ENCODE measurements at places on chromosomes 12 and 14.
A peak's percentile ranks its signal among the peaks of the same experiment; 100 is the strongest.

DNA sequence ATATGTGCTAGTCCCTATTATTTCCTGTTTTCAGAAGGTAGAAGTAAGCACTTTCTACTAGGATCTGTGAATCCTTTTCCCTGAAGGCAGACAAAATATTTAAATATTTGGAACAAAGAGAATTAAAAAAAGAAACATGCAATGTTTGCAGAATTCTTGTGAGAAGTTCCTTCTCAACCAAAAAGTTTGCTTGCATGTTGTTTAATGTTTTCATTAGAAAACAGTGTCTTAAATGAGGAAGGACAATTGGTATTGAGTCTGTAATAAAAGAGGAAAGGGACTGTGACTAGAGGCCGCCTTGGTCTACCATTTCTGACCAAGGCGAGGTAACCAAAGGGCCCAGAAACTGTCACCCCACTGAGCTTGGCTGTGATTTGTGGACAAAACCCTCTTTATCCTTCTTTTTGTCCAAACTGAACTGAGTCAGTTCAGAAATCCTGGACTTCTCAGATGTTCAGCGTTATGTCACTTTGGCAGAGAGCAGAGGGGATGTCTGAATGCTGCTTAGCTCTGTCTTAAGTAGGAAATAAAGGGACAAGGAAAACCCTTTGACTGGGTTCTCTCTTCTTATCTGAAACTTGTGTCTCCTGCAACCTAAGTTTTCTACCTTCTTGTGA lies 129.8 kb upstream of the CPM start:
- DNase-seq = no peak

DNA sequence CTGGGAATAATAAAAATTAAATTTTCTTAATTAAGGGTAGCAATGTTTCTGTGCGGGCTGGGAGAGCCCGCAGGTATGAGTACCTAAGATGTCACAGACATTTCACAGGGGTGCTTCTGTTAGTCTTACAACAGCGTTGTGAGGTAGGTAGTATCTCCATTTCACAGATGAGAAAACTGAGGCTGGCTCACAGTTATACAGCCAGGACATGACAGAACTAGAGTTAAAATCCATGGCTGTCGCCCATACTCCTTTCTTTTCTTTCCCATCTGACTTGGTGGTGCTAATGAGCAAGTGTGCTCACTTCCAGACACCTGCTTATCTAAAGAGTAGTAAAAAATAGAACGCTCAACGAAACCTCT lies 2.1 kb downstream of the BMAL2 start:
- DNase-seq = no peak

- DNase-seq = no peak
Observed at GRCh38 chr12:93540466-93540865, 32.0 kb upstream of the SOCS2 start.

DNA sequence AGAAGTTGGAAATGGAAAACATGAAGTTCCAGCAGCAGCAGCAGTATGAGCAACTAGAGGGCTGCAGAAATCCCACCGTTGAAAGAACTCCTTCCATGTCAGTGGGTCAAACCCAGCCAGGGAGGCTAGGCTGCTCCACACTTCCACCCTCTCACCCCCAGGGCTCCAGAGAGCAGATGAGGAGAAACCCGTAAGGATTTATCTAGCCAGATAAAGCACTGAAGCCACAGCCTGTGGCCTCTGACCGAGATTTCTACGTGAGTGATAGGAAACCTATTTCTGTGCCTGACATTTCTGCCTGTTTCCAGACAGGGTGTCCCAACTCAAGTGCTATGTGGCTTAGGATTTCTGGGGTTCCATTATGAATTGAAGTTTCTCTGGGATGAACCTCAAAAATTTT lies 100.0 kb upstream of the EEA1 start:
- no peak for DNase-seq

GRCh38 chr14:83289390-83289789 lies 1755.7 kb upstream of the SEL1L start:
- no peak for DNase-seq

GRCh38 chr12:113240395-113240794 lies 19.1 kb downstream of the TPCN1 start:
- no peak for DNase-seq

DNA sequence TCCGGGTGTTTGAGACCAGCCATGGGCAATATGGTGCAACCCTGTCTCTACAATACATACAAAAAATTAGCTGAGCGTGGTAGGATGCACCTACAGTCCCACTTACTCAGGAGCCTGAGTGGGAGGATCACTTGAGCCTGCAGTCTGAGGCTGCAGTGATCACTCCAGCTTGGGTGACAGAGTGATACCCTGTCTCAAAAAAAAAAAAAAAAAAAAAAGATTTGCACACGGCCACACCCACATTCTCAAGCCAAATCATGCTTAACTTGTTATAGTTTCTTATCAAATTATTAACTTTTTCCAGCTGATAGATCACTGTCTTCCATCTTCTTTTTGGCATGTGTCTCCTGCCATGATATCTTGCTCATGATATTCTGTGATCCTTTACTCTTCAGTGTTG lies 6.8 kb downstream of the DRAM1 start:
- no peak for DNase-seq

- no peak for DNase-seq
Observed at GRCh38 chr14:67773844-67774377, 42.5 kb downstream of the ZFYVE26 start.

- DNase-seq = no peak
Observed at GRCh38 chr14:95683793-95684192, 2.4 kb upstream of the TCL1B start.

DNA sequence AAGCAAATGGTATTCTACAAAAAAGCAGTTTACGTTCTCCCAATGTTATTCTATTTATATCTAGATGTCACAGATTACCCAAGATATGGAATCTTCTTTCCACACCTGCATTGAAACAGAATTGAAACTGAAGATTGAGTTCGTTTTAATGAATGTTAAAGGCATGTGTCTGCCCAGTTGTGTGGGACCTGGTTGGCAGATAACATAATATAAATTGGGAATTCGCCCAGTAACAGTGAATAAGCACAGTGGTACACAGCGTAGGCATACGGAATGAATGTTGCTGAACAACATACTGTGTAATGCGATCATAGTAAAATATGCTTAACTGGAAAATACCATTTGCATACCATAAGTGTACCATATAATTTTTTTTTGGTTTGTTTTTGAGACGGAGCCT lies 4.3 kb downstream of the KHNYN start:
- no peak for DNase-seq

DNA sequence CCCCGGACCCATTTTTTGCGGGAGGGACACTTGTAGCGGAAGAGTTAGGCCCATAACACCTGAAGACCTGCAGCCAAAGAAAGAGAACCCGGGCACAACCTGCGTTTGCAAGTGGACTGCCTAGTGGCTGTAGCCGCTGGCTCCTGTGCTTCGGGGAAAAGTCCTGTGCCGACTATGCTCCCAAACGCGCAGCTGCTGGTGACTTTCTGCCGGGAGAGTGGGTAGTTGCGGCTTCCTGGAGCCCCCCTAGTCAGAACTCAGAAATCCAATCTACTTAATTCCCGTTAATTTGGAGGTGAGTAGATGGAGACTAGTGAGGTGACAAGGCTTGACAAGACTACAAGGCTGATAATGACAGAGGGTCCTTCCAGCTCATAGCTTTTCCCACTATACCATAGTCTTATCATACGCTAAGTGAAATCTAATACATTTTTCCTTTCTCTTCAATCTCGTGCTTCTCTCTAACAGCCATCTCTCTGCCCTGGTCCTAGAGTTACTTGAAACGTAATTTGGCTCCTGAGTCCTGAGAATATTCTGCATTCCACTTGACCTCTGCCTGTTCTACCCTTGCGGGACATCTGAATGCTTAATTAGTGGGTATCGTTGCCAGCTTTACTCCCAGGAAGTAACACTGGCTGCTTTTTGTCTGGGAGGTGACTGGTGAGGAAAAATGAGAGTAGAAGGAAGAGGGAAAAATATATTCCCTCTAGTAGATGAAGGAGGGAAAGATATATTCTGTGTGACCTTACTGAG lies 556 bp downstream of the MTHFD1 start:
- DNase-seq = no peak

- no peak for DNase-seq
Observed at GRCh38 chr12:124248941-124249825, 45.7 kb upstream of the RFLNA start.

DNA sequence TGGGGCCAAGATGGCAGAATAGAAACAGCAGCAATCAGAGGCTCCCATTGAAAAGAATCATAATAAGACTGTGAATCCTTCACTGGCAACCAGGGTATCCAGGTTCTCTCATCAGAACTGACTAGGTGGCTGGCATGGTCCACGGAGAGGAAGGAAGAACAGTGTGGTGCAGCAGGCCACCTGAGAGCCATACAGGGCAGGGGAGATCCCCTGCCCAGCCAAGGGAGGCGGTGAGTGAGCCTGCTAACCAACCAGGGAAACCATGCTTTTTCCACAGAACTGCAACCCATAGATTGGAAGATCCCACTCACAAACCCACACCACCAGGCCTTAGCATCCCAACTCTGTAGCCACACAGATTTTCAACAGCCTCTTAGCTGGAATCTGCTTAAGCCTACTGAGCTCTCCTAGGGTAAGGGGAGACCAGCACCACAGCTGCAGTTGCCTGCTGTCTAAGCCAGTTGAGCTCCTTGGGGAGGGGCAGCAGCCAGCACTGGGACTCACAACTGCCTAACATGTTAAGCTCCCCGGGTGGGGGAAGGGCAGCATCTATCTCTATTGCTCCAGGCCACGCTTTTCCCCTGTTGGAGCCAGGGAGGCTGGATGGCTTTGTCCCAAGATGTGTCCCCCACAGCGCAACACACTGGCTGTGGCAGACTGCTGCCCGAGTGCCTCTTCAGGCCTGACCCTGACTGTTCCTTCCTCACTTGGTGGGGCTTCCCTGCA lies 342.6 kb upstream of the CCDC196 start:
- DNase-seq = peak; percentile 56

- no peak for DNase-seq
Observed at GRCh38 chr12:50112456-50113218, 601 bp downstream of the COX14 start.

DNA sequence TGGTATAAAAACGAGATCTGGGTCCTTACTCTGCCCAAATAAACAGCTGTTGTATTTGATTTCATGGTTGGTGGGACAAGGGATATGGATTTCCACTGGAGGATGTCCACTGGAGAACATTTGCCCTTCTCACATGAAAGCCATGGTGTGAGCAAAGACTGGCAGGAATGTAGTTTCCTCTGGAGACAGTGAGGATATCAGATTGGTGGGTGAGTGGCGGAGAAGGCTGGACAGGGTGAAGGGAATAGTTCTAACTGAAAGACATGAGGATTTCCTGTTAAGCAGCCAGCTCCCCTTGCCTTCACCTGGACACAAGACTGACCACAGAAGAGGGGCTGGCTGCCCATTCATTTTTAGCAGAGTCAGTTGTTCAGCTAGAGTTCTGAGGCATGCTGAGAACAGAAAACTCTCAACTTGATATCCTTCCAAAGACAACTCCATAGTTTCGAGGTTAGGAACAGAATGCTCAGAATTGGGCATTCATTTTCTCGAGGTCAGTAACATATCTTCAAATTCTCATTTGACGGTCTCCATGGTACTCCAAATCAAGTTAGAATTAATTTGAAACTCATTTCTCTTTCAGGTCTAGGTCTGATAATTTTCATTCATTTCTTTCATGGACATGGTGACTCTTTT lies 365.7 kb downstream of the LRIG3 start:
- no peak for DNase-seq

GRCh38 chr12:1488908-1489381 lies 105.4 kb downstream of the FBXL14 start:
- no peak for DNase-seq

- DNase-seq = no peak
Observed at GRCh38 chr14:66380143-66380542, 106.0 kb upstream of the CCDC196 start.

DNA sequence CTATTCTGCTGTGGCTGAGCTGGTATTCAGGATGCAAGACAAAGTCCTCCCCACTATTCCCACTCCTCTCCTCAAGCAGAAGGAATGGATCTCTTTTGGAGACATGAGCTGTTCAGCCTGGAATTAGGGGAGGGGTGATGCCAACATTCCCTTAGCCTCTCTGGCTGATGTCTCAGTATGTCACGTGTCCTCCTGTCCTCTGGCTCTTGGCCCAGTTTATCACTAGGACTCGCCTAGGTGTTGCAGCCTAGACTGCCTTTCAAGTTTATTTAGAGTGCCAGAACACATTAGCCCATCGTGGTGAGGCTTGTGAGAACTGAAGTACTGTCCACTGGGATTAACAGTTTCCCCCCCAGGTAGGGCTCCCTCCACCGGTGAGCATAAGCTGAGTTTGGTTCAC lies 239.9 kb upstream of the MIS18BP1 start:
- DNase-seq = no peak

GRCh38 chr14:71108398-71109119 lies 201.3 kb downstream of the PCNX1 start:
- DNase-seq = no peak

- no peak for DNase-seq
Observed at GRCh38 chr14:92847749-92848148, 53.6 kb downstream of the GOLGA5 start.

DNA sequence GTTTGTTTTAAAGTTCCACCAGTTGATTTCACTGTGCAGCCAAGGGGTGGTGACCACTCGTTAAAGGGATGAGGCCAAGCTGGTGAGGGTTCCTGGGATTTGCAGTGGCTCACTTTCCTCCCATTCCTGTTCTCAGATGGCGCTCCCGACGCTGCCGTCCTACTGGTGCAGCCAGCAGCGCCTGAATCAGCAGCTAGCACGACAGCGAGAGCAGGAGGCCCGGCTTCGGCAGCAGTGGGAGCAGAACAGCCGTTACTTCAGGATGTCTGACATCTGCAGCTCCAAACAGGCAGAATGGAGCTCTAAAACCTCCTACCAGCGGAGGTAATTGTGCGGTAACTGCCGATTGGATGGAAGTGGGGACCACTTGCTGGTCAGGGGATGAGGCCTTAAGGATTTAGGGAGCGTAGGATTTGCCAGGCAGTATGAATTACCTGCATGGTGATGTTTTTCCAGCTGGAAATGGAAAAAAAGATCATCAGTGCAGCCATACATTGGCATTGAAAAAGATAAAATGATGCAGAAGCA lies 2.9 kb downstream of the TCHP start:
- no peak for DNase-seq

- no peak for DNase-seq
Observed at GRCh38 chr12:7093892-7094291, 1.6 kb upstream of the C1R start.

DNA sequence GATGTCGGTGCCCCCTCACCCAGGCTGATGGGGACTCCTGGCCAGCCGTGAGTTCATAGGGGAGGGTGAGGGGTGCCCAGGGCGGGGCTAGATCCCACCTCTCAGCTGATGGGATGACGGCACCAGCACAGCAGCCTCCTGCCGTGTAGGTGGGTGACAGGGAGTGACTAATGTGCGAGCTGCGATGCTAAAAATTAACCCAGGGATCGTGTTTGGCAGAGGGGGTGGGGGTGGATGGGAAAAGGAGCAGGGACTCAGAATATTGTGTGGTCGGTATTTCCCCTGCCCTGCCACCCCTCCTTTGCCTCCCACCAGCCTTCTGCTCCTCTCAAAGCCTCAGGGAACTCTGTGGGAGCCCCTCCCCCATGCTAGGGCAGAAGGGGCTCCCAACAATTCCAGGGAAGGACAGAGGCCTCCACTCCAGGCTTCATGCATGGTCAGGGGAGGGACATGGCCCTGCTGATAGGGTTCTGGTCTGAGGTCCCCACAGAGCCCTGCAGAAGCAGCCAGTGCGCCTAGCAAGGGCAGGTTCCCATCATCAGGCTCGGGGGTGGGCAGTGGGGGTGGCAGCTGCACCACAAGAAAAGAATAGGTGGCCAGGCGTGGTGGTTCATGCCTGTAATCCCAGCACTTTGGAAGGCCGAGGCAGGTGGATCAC lies 12.5 kb downstream of the TAMALIN start:
- DNase-seq = no peak
